ENCODE measurements at places on chromosomes 1 and 21.

DNA sequence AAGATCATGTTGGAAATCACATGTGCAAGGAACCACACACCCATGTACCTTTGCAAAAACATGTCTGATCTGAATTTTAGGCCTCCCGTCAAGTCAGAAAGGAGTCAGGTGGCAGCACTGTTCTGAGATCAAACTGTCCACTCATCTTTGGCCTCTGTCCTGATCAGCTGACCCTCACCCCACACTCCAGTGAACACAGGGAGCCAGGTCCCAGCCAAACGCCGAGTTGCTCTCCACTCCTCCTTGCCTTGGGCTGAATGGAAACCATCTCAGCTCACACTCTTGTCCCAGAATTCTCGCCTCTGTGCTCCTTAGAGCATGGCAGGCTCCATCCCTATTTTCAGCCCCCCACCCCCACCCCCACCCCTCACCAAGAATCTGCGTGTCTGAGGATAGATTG lies 4.6 kb upstream of the RNF186 start:
- no peak for DNase-seq

DNA sequence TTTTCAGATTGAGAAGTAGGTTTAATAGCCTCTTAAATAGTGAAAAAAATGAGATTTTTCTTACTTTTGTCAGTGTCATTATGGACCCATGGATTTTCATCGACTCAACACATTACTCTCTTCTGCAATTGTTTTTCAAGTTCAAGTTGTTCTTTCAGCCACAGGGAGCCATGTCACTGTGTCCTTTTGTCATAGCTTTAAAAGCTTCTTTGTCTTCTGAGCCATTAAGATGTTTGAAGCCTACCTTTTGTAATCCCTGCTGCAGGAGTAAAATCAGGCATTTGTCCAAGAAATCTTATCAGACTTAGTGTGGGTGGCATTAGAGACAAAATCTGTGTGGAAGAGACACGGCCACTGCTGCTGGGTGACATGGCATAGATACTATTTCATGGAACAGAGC lies 92.8 kb upstream of the ZP4 start:
- DNase-seq = no peak

- DNase-seq = no peak
Observed at GRCh38 chr21:42937960-42938605, 12.7 kb upstream of the ERVH48-1 start.

- DNase-seq = no peak
Observed at GRCh38 chr1:219027146-219027673, 146.5 kb upstream of the LYPLAL1 start.

- DNase-seq = no peak
Observed at GRCh38 chr21:22561946-22562345, 1563.7 kb downstream of the NCAM2 start.

GRCh38 chr1:246775531-246776385 lies 51.5 kb downstream of the SCCPDH start:
- DNase-seq = no peak

DNA sequence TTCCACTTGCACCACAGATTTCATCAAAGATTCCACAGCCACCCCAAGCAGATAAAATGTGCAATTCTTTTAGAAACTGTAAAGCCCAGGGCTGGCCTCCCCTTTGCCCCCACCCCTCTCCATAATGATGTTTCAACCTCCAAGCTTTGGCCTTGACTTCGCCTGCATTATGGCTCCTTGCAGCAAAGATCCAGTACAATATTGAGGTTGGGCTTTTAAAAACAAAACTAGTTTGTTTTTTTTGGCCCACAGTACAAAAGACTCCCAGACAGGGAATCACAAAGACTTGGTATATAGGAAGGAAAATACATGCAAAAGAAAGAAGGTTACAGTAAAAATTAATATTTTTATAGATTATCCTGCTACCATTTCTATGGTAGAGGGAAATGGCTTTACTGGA lies 356.5 kb upstream of the PTBP2 start:
- DNase-seq = no peak

DNA sequence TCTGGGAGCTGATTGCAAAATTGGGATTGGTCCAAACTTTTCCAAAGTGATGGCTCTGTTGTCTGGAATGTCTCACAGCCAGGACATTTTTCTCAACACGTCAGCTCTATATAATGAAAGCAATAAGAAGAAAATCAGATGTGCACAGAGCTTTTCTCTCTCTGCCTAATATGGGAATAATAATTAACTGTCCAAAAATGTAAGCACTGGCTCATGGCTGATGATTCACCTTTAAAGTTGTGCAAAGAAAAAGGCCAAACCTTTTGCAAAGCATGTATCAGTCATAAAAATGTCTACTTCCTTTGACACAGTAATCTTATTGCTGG lies 30.4 kb downstream of the ZNF281 start:
- DNase-seq = no peak

DNA sequence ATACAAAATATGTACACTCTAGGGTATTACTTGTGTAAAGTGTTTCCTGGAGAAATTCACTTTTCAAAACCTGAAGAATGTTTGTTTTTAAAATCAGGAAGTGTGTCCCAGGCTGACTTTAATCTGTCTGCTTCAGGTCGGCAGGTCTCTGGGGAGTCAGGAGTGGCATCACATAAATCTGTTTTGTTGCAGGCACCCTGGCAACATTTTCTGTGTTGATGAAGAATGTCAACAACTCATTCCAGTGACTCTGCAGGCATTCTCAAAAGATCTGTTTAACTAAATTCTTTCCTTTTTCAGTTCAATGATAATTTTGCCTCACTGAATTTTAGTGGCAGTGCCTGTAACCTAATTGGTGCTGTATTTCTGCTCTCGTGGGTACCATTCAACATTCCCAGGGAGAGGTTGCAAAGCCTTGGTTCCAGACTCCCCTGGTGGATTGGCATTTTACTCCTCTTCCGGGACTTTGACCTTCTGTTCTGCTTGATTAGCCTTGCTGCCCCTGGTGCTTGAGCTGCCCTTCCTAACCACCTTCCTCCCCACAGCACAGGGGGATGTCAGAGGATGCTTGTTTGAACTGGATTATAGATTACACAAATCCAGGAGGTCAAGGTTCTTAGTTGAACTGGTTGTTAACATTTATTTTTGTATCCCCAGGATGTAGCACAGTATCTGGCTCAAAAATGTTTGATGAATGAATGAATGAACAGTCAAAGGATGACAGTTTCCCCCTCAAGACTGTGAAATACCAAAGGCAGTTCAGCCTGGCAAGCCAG lies 55.4 kb upstream of the LPGAT1 start:
- no peak for DNase-seq

DNA sequence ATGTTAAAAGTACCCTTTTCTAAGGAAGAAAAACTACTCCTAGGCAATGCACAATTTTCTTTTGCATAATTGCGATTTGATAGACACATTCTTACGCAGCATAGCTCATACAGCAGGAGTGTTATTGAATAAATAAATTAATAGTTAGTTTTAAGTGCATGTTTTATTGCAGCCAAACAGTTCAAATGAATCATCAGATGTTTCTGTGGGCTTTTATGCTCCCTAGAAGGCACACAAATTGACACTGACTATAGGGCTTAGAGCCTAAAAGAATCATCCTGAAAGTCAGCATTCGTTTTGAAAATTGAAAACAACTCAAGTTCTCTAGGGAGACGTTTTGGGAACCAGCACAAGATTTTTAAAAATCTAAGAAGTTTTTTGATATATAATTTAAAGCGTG lies 411.9 kb downstream of the HLX start:
- no peak for DNase-seq

GRCh38 chr1:51926171-51926812 lies 47.8 kb upstream of the NRDC start:
- no peak for DNase-seq

DNA sequence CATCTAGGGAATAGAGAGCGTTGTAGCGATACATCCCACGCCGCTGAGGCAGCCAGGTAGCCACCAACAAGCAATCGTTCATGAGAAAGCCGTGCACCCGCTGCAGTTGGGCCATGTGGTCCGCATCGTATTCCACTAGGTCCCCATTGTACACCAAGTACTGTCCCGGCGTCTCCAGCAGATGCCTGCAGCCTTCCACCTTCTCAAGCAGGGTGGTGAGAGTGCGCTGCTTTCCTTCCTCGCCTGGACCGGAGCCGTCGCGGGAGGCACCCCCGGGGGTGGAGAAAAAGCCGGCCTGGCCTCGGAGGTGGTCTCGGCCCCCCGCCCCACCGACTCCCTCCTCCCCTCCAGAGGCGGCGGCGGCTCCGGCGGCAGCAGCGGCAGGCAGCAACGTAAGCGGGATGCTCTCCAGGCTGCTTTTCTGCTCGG lies 595 bp downstream of the EXOC8 start:
- DNase-seq = no peak

DNA sequence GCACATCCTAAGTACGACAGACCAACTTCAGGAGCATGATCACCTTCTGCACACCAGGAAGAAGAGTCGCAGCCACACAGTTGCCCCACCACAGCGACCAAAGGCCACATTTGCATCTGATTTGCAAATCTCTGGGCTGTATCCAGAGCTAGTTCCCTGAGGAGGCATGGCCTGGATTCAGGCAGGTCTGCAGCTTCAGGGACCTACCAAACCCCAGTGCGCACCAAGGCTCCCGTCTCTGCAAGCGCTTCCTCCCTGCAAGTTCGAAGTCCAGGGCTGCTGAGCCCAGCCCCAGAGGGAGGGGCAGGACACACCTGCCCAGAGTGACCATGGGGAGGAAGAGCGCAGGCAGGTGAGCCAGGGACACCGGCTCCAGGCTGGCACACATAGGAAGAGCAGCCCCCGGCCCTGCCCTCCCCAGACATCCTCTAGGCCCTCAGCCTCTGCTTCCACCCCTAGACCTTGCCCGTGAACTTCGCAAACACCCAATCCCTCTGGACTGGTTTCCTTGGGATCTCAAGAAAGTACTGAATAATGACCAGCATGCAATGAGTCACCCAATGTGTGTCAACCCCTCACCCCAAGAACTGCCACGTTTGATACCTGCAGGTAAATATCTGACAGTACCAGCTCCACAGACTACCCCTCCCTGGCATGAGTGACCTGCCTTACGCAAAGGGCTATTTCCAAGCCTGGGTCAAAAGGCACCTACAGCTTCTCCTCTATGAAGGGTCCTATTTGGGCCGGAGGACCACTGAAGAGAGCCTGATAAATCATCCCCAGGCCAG lies 36.8 kb downstream of the CASZ1 start:
- no peak for DNase-seq

GRCh38 chr21:30620080-30620479 lies 347 bp upstream of the KRTAP20-4 start:
- no peak for DNase-seq

- DNase-seq = no peak
Observed at GRCh38 chr1:160539990-160540858, 17.2 kb upstream of the SLAMF6 start.

DNA sequence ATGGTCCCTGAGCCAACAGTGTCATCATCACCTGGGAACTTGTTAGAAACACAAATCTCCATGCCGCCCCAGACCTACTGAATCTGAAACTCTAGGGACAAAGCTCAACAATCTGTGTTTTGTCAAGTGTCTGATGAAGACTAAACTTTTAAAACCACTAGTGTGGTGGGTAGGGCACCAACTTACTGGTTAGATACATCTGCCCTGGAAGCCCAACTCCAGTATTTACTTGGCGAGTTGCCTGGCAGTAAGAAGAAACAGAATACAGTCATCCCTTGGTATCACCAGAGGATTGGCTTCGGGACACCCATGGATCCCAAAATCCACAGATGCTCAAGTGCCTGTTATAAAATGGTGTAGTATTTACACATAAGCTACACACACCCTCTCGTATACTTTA lies 367.9 kb upstream of the DUSP10 start:
- DNase-seq = no peak

DNA sequence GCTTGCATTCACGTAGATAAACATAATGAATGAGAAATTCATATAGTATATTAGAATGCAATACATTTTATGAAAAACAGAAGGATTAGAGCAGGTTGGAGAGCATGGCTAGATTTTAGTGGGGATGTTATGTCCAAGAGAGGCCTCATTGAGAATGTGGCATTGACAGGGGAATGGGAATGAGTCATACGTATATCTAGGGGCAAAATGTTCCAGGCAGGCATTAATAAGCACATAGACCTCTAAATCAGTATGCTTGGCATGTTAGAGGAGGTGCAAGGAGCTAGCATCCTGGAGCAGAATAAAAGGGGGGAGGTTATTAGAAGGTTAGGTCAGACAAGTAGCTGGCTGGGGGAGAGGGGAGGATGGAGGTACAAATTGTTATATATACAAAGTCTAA lies 93.0 kb downstream of the USH2A start:
- DNase-seq = no peak

DNA sequence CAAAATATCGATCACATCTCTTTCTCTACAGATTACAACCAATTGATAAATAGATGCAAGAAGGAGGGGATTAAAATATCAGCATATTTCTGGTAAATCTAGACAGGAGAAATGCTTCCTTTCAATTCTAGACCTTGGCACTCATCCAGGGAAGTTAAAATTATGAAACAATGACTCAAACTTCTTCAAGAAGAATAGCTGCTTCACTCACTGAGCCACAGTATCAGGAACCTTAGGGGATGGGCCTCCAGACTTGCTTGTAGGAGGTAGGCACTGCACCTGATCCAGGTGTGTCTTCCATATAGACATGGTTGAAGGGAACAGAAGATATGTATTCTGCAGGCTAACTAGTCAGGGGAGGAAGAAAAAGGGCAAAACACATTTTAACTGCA lies 9.8 kb downstream of the SLAMF7 start:
- no peak for DNase-seq

DNA sequence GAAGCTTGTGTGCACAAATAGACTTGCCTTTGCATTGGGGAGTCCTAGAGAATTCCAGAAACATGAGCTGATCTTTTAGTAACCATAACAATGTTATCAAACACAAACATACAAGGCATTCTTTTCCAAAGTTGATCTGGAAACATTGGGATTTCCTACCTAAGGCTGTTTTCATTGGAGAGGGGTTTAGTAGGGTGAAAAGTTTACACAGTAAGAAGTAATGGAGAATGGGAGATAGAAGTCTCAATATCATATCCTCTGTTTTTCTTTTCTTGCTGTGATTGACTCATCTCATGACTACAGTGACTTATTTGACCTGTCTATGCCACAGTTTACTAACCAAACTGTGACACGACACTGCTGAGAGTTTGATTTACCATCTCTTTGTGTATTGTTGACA lies 65.6 kb upstream of the PLA2G4A start:
- no peak for DNase-seq

DNA sequence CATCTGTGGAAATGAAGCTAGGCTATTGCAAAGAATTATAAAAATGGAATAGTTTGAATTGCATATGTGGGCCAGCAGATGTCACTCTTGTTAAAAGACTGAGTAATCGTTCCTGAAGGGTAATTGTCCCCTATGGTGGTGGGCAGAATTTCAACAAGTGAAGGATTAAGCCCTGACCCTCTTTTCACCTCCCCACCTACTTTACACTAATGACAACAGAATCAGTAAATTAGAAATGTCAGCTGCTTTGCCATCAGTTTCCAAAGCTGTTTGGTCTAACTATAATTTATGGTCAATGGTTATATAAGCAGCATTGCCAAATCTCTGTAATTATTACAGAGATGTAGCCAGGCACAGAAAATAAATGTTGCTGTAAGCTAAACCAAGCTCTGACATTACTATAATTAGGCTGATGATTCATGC lies 898.6 kb downstream of the AMY1C start:
- DNase-seq = no peak

- no peak for DNase-seq
Observed at GRCh38 chr21:34996304-34997101, 52.6 kb downstream of the RUNX1 start.
